ENCODE measurements at places on chromosomes 7 and 10.

- no peak for DNase-seq
Measured at GRCh38 chr10:108060246-108060645, 895.7 kb upstream of the SORCS1 start.

GRCh38 chr7:143362131-143363015, at the start of gene FAM131B:
TSS of gene FAM131B (minus strand) at chr7:143362713. CDS start at chr7:143362603, 110 bp downstream.
- DNase-seq: no peak

GRCh38 chr10:131803860-131804425, 96.9 kb upstream of the PPP2R2D start:
- DNase-seq: no peak

GRCh38 chr7:35768346-35768745, 32.5 kb upstream of the SEPTIN7 start:
- no peak for DNase-seq

- no peak for DNase-seq
Measured at GRCh38 chr10:132958883-132959558, 16.7 kb upstream of the CFAP46 start.

GRCh38 chr10:60943316-60944057, 498 bp downstream of the RHOBTB1 start:
- no peak for DNase-seq

DNA sequence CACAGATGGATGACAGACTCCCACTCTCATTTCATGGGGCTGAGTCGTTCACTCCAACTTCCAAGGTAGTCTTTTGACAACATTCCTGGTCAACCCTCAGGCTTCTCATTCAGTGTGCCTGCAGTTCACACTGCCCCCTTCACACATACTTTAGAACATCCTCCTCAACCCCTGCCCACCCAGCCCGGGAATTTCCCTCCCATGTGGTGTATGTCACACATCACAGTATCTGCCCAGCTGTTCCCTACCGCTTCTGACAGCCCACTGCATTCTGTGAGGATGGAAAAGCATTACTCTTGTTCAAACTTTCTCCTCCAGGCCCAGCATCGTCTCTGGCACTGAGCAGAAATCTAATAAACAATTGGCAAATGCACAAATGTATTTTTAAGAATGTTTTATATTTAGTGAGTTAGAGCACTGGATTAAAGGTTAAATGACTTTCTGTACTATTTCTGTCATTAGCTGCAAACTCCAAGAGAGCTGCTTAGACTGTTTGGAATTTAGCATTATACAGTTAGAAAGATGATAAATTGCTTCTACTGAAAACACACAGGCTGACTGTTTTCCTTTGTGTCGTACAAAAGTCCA, 110.4 kb downstream of the SFMBT2 start:
- DNase-seq: peak; percentile 10

DNA sequence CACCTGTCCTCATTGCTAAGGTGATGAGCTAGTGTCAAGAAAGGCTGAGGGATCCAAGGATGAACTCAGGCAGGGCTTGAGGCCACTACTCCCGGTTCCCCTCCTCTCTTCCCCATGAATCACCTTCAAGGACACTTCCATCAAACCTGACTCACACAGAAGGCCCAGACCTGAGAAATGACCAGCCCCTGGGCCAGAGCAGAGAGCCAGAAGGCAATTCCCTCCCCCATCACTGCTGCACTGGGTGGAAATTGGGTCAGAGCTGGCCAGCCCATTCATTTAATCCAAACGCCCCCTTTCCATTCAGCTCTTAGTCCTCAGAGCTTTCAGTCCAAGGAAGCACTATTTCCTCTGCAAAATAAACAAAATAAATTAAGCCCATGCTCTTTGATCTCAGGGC, 182.0 kb downstream of the KCNMA1 start:
- no peak for DNase-seq

DNA sequence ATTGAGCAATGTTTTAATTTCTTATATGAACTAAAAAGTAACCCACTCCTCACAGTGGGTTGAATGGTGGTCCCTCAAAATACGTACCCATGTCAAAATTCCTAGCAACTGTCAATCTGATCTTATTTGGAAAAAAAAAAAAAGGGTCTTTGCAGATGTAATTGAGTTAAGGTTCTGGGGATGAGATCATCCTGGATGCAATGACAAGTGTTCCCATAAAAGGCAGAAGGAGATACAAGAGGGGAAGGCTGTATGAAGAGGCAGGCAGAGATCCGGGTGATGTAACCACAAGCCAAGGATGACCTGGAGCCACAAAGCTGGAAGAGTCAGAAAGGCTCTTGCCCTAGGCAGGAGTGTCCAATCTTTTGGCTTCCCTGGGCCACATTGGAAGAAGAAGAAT, 516.3 kb upstream of the MKI67 start:
- no peak for DNase-seq

- DNase-seq: no peak
Measured at GRCh38 chr7:128909625-128910568, 612 bp downstream of the KCP start.

DNA sequence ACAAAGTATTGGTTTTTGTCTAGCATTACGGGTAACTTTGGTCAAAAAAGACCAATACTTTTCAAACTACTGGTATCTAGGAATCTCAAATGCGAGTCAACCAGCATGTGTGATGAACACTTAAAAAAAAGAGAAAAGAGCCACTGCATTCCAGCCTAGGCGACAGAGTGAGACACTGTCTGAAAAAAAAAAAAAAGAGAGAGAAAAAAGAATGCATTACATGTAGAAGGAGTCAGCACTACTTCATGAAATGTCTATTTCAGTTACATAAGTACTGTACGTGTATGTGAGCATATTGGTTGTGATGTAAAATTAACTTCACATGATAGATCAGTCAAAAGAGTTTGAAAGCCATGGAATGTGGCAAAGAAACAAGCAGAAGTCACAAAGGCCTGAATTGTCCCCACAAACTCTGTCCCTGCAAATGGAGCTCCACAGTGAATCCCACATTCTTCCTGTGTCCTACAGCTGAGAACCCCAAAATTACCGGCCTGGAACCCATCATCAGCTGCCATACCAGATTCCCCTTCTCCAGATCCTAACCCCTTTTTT, 1.6 kb downstream of the DENND11 start:
- DNase-seq: no peak

GRCh38 chr10:405648-406047, 270.4 kb downstream of the ZMYND11 start:
- no peak for DNase-seq

DNA sequence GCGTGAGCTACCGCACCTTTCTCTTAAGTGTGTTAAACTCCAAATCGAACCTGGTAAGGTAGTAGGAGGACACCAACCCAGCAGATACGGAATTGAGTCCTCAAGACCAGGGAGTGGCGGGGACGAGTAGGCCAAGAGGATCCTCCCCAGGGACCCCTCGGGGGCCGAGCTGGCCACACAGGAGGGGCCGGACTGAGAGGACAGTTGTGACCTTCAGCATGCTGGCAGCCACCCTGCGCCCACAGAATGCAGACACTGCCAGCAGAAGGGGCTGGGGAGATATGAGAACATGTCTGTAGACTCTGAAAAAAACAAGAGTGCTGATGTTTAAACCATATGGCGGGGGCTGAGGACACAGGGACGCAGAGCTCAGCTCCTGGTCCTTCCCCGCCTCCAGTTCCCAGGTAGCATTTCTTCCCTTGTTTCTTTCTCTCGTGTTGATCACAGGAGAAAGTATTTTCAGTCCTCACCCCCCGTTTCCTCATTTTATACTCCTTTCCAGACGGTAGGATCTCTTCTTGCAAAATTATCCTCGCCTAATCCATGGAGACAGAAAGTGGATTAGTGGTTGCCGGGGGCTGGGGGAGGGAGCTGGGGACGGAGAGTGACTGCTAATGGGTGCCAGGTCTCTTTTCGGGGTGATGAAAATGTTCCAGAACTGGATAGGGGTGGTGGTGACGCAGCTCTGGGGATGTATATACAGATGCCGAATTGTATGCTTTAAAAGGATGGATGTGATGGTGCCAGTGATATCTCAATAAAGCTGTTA, 11.5 kb upstream of the UNCX start:
- DNase-seq: no peak

GRCh38 chr10:114545071-114545470, 113.0 kb downstream of the ABLIM1 start:
- no peak for DNase-seq

GRCh38 chr10:69065406-69066361, 22.2 kb upstream of the SRGN start:
- no peak for DNase-seq

DNA sequence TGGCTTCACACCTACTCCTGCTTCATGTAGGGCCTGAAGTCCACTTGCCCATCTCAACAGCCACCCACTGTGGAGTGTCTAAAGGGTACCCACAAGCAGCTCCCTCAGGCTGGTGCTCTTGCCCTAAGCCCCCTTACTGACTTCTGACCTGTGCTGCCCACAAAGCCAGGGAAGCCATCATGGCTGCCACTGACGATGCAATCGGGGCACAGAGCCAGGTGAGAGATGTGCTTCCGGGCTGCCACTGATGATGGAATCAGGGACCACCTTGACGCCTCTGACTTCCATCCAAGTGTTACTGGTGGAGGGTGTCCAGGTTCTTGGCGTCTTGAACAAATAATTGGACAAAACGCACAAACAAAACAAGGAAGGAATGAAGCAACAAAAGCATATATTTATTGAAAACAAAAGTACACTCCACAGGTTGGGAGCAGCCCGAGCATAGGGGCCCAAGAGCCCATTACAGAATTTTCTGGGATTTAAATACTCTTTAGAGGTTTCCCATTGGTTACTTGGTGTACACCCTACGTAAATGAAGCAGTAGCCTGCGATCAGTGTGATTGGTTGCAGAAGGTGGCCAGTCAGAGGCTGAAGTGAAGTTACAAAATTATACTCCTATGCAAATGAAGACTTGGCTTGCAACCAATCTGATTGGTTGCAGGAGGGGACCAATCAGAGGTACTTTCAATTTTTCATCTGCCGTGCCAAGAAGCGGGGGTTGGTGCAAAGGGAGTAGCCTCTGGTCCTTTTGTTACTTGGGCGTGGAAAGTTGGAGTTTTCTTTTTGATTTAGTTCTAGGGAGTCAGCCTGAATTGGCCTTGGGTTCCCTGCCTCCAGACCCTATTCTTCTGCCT, 4.5 kb downstream of the CPA2 start:
- no peak for DNase-seq

- DNase-seq: no peak
Measured at GRCh38 chr10:123795196-123795780, 96.3 kb downstream of the CPXM2 start.

- no peak for DNase-seq
Measured at GRCh38 chr10:109277456-109277855, 645.9 kb downstream of the XPNPEP1 start.

DNA sequence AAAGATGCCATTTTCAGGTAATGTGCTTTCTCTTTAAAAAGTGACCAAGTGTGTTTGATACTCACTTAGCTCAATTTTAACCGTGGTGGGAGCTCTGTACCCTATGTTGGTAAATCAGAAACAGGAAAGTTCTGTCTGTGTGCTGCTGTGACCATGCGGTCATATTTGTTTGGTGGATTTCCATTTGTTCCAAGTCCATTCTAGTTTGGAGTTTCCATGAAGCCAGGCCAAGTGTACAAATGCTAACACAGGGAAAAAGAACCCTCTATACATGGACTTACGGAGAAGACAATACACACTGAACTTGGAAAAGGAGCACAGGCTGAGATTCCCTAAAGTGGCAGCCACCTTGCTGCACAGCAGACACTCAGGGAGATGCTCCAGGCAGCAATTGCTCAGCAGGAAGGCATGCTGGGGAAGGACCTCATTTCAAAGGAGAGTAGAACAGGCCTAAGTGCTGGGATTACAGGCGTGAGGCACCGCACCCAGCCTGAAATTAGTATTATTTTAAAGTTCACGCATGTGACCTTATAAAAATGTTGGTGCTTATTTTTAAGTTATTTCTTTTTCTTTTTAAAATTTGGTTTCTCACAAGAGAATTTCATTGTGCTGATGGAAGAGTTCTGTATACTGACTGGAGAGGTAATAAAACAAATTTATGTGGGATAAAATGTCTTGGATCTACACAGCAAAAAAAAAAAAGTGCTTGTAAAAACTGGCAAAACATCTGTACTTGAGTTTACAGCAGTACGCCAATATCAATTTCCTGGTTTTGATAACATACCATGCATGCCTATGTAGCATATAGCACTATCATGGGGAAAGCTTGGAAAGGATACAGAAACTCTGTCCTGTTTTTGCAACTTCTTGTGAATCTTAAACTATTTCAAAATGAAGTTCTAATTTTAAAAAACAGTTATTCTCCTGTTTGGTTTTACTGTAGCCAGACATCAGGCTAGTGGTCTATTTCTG, 436.2 kb downstream of the KCNMA1 start:
- no peak for DNase-seq

GRCh38 chr10:47024046-47024322, 112.8 kb downstream of the PTPN20 start:
- DNase-seq: no peak

DNA sequence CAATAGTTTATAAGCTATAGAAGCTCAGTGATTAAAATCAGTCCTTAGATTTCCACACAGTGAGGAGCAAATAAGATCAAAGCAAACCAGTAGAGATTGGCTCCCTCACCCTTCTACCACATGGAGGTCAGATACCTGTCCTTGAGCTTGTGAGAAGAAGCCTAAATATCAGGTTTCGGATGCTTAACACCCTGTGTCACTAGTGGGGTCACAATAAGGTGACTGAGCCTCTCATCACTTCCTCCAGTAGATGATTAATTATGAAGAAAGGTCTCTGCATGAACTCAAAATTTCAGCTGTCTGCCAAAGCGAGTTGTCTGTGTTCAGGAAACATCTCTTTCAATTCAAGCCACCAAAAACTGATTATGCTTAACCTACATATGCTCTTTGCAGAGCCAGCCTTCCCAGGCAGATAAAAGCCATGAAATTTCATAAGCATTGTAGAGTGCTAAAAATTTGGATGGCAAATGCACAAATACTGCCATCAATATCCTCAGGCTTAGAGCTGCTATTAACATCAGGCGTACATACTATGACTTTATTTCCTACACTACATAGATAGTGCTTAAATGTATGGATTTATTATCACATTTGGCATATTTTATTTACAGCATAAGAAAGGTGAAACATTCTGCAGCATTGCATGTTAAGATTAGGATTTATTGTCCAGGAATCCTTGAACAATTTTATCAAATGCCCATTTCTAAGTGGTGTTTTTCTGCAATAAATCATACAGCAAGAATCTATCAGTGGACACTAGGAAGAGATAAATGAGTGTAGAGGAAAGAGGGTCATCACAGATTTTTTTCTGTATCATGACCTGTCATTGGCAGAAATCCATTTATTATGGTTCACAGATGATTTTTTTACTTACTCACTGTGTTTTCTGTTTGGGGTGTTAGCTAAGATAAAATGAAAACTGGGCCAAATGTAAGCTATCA, 285.1 kb upstream of the SP8 start:
- no peak for DNase-seq

- no peak for DNase-seq
Measured at GRCh38 chr10:25417611-25418010, 242.8 kb downstream of the GPR158 start.

GRCh38 chr7:99380032-99380822, 5.7 kb downstream of the ARPC1B start:
- DNase-seq: no peak
